ENCODE measurements at places on chromosomes 1 and 21. TPM values are rescaled to one million over a fixed set of nuclear protein-coding genes. Genes with fewer than 3 reads are reported as not detected.

Gene CD53
- not detected for total RNA-seq

Gene TACSTD2
- not detected for total RNA-seq

Gene TMIGD3
- total RNA-seq: not detected

Gene HCRTR1
- total RNA-seq: not detected

Gene CLEC20A
- not detected for total RNA-seq

All from A549 treated with GW870086 at 1 μM for 4 hours (cell line).